ENCODE measurements at places on chromosomes 7 and 10.
A peak's percentile ranks its signal among the peaks of the same experiment; 100 is the strongest.

- DNase-seq: no peak
These were observed 19.3 kb downstream of the NMT2 start for GRCh38 chr10:15149042-15149771.

GRCh38 chr10:25556457-25556856 is 377.6 kb upstream of the MYO3A start:
- no peak for DNase-seq

DNA sequence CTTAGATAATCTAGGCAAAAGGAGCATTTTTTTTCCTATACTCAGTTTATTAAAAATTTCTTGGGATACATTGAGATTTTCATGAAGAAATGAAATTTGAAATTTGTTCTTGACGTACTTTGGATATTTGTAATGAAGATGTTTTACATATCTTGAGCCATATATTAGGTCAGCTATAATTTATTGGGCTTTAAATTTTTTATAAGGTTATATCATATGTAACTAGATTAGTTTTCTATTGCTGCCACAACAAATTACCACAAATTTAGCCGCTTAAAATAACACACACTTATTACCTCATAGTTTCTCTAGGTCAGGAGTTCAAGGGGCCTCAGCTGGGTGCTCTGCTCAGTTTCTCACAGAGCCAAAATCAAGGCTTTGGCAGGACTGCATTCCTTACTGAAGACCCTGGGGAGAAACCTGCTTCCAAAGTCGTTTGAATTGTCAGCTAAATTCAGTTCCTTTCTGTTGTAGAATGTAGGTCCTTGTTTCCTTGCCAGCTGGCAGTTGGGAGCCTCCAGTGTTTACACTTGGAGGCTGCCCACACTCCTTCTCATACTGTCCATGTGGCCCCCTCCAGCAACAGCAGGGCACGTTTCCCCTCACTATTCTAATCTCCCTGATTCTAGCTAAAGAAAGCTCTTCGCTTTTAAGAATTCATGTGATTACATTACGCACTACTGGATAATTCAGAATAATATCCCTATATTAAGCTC is 42.6 kb upstream of the DNAH11 start:
- DNase-seq: no peak

- DNase-seq: no peak
These were observed 29.9 kb downstream of the DPCD start for GRCh38 chr10:101617824-101618568.

- DNase-seq: no peak
These were observed 251.8 kb downstream of the MTERF1 start for GRCh38 chr7:91628742-91629141.

DNA sequence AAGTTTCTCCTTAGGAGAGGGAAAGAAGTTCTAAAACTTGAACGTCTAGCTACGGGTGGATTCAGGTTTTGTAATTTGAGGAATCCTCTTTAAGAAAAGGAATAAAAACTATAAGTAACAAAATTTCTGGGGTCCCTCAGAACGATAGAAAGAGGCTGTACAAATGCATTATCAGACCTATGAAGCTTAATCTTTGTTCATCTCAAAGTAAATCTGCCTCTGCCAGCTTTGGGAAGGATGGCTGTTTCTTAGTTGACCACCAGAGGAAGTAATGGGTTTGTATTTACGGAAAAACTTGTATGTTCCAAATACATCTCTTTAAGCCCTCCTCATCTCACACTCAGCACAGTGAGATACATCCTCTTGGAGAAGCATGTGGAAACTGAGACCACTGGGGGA is 864 bp downstream of the PSTK start:
- peak; percentile 28 for DNase-seq
